ENCODE measurements at places on chromosomes 7 and 10.

- DNase-seq: no peak
Observed at GRCh38 chr7:2074691-2075090, 158.1 kb downstream of the MAD1L1 start.

GRCh38 chr10:130003787-130004613 is 39.9 kb upstream of the EBF3 start:
- DNase-seq: no peak

- no peak for DNase-seq
Observed at GRCh38 chr7:93913197-93913596, 6.8 kb downstream of the GNGT1 start.

GRCh38 chr7:109377076-109377884 is 807.6 kb downstream of the DNAJB9 start:
- no peak for DNase-seq

DNA sequence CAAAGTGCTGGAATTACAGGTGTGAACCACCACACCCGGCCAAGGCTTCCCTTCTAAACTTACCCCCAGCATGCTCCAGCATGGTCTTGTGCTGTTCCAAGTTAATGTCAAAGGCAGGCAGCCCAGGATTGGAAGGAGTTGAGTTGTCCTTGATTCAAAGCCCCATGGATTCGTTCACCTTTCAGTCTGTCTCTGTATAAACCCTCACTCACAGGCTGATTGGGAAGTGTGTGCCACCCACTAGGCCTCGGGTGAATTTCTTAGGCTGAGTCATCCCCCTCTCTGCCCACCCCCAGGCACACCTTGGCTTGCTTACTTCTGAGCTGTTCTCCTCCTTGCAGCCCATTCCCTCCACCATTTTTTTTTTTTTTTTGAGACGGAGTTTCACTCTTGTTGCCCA is 13.3 kb upstream of the PRDX3 start:
- peak; percentile 22 for DNase-seq

GRCh38 chr10:98456686-98457482 is 10.1 kb upstream of the HPS1 start:
- no peak for DNase-seq

DNA sequence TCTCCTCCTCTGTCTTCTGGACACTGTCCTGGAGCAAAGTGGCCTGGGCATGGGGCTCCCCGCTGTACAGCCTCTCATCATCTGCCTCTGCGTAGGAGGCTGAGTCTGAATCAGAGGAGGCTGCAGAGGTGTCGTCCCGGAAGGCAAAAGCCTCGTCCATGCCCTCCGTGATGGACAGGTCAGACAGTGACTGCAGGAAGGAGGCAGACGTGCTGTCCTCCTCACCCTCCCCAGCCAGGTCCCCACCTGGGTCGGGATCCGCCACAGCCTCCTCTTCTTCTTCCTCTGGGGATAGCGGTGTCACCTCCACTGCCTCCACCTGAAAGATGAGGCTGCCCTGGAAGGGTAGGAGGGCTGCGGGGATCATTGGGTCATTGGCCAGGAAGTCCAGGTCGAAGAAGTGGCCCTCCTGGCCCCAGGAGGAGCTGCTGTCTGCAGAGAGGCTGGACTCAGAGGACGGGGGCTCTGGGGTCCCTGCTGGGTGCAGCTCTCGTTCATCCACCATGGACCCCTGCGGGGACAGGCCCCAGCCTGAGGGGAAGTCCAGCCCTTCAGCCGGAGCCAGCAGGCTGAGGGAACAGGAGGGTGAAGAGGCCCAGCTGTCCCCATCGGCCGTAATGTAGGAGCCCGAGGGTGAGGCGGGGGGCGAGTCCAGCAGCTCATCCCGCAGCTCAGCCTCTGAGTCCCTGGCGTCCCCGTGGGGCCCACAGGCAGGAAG is 3.7 kb downstream of the NACAD start:
- no peak for DNase-seq

DNA sequence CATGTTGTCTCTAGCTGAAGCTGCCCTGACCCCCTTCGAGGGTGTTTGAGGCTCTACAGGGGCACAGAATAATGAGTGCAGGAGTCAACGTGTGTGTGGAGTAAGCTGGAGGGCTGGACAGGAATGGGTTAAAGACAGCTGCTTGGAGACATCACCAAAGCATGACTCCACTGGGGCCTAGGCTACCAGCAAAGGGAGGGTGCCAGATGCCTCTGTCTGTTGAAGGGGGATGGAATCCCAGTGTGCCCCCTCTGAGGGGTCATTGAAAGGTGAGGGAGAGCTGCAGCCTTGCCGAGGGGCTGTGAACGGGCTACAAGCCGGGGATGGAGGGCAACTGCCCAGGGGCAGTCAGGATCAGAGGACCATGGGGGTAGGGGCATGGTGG is 51.7 kb upstream of the PODXL start:
- DNase-seq: no peak
